SJSA1 (cell line): ENCODE measurements at places on chromosomes 1 and 21. TPM values are rescaled to one million over a fixed set of nuclear protein-coding genes. Genes with fewer than 3 reads are reported as not detected.

UTS2 gene
- total RNA-seq: not detected in 2 replicates

SYTL1 gene
- 0.22 and 1.1 TPM in 2 replicates for total RNA-seq

RNU1-1 gene
- under 0.01 and 294 TPM in 2 replicates for total RNA-seq

COL6A1 gene
- total RNA-seq: 108 and 149 TPM in 2 replicates

WNT4 gene
- total RNA-seq: not detected in 2 replicates
